ENCODE measurements at places on chromosomes 3 and 15.

GRCh38 chr3:188605905-188606304 is 451.9 kb downstream of the LPP start:
- no peak for DNase-seq

DNA sequence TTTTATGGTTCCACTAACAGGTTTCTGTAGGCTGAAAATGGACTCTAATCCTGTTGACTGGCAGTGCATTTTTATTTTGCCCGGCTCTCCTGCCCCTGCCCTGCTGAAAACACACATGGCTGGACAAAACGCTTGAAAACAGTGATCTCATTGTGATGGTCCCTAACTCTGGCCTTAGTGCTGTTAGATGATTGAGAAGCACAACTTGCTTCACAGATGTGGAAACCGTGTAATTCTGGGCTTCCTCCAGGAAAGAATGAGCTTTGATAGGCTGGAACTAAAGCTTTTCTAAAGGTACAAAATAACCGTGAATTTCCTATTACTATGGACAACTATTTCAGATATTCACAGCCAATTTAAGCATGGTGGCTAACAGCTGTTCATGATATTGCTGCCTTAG is 121.4 kb downstream of the VGLL3 start:
- DNase-seq, result no peak

DNA sequence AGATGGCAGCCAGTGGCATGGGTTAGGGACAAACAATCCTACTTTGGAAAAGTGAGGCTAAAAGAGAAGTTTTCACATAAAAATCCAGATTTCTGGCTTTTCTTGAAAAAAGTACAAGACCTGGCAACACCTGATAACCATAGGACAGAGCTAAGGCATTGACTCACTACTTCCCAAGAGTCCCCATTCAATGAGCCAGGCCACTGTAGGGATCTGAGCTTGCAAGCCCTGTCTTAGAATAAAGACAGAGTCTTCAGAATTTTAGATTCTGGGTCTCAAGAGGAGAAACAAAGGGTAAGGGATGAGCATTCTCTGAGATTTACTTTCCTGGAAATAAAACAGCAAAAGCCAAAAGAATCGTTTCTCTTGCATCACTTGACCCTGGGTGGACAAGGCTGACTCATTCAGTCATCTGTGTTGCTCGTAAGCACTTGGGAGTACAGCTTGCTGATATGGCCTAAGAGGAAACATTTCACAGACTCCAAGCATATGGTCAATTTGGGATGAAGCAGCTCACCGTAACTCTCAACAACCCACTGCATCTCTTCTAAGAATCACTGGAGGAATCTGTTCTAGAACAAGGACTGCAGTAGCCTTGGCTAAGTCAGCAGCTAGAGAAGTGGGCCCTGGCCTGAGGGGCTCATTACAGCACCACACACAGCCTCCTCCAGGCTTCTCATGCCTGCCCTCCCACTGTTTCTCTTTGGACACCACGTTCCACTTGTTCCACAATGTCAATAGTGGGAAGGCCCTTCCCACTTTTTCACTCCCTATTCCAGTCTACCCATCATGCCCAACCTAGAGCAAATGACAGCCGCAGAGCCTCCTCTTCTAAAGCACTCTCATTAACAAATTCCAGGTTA is 86.2 kb downstream of the RFTN1 start:
- DNase-seq, result no peak

- DNase-seq, result no peak
These were observed 9.3 kb downstream of the WWTR1 start for GRCh38 chr3:149648525-149648924.

DNA sequence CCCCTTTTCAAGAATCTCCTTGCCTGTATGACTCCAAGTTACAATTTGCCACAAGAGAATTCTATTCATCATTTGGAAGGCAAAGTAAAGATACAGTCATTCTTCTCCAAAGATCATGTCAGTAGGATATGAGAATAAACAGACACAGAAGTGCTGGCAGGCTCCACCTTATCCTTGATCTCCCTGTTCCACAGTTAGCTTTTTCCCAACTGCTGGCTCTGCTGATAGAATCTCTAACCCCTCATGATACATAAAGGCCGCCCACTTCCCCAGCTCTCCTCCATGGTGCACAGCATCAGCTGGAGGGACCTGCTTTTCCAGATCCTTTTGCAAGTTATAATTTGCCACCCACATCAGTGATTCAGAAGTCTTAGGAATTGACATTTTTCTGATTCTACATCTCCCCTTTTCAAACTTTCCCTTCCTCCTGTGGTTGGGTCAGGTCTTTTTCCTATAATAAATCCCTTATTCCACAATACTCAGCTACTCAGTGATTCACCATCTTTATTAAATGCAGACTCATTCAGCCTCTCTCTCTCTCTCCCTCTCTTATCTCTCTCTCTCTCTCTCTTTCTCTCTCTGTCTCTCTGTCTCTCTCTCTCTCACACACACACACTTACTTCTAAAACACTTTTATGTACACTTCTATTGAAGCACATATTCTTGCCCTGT is 465.4 kb downstream of the GBE1 start:
- no peak for DNase-seq

DNA sequence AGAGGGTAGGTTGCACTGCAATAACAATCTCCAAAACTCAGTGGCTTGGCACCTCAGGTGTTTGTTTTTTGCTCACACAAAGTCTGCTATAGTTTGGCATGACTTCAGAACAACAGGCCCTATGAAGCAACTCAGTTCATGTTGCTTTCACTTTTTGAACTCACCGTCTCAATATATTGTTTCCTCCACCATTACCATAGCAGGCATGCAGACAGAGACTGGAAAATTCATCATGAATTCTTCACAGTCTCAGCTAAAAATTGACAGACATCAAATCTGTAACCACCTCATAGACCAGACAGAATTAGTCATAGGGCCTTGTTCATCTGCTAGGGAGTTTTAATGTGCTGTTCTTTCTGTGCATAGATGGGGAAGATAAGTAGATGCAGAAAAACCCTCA is 161.4 kb upstream of the POU1F1 start:
- no peak for DNase-seq

GRCh38 chr3:126835472-126836219 is 131.6 kb downstream of the CHCHD6 start:
- DNase-seq, result no peak

DNA sequence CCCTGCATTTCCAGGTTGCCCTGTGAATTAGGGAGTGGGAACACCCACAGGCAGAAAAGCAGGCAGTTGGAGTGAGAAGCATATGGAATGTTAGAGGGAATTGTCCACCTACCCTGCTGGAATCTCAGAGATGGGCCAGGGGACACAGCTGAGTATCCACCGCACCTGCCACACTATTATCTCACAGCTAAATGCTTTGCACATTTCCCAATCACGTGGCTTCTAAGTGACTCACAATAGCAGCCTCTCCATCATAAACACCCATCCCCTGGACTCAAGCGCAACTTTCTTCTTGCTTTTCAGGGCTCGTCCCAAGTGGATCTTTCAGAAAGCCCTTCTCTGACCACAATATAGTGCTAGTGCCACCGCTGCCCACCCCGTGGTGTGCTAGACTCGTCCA is 389.0 kb upstream of the LMCD1 start:
- no peak for DNase-seq

DNA sequence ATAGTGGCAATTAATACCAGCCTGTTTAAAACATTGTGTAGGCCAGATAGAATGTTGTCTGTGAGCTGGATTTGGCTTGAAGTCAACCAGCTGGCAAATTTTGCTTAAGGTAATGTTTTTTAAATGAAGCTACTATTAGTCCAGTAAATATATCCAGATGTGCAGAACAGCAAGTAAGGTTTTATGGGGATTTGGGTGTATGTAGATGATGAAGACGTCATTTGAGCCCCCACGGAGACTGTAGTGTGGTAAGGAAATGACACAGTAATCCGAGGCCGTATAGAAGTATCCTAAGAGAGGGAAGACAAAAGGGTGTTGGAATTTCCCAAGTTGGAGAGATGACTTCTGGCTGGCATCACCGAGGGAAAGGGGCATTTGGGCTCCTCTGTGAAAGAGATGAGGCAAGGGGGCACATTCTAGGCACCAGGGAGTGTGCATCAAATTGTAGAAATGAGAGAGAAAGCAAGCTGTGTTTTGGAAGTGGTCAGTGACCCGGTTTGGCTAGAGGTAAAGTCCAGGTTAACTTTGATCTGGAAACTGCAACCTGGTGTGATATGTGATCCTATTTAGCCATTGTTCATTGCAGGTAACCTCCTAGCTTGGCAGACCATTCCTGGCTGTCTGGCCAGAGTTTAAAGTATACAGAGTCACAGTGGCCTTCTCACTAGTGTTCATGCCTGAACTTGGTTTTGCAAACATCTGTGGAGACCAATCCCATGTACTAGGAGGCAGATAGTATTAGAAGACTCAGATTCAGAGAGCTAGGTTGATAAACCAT is 104.2 kb downstream of the ITPR1 start:
- DNase-seq, result no peak

DNA sequence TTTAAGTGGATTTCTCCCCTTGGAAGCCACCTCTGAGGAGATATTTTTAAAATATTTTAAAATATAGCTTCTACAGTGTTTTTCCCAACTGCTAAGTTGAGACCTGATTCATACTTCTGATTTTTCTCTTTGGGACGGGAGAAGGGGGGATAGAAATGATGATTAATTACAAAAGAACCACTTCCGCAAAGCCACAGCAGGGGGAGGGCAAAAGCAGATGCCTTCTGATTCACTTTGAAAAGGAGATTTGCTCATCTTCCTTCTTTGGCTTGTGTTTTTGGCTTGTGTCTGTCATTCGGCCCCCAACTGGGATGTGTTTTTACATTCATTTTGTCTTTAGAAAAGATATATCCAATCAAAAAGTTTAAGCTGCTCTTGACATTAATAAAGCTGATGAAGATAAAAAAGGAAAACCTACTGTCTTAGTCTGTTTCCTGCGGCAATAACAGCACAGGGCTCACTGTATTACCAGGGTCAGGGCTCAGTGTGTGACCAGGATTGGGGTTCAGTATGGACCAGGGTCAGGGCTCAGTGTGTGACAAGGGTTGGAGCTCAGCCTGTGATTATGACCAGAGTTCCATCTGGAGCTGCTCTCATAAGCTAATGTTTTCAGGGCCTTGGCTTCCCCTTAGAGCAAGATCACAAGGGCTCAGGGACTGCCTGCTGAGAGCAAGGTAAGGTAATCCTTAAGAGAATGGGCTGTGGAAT is 223.2 kb downstream of the MTHFS start:
- no peak for DNase-seq

- no peak for DNase-seq
These were observed 50.2 kb downstream of the AKAP13 start for GRCh38 chr15:85430406-85431204.

DNA sequence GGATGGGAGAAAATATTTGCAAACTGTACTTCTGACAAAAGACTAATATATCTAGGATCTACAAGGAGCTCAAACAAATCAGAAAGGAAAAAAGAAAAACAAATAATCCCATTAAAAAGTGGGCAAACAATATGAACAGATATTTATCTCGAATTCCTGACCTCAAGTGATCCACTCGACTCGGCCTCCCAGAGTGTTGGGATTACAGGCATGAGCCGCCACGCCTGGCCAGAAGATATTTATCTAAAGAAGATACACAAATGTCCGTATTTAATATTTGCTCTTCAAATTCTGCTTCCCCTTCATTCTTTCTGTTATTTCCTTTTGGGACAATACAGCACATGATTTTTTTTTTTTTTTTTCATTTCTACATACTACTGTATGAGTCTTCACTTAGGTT is 151.7 kb upstream of the GRM7 start:
- DNase-seq, result no peak

DNA sequence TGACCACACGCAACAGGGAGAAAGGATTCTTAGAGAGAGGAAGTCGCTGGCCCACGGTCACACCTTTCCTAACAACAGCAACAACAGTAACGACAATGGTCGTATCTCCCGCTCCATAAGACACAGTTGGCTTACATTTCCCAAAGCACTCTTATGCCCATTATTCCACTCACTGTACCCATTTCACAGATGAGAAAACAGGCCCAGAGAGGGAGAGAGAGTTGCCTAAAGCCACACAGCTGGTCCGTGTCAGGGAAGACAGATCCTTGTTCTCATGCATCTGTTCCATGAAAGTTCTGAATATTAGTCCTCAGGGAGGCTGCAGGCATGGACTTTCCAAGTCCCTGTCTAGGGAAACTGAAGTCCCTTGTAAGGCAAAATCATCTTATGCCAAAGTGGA is 42.0 kb upstream of the ATP2B2 start:
- no peak for DNase-seq

DNA sequence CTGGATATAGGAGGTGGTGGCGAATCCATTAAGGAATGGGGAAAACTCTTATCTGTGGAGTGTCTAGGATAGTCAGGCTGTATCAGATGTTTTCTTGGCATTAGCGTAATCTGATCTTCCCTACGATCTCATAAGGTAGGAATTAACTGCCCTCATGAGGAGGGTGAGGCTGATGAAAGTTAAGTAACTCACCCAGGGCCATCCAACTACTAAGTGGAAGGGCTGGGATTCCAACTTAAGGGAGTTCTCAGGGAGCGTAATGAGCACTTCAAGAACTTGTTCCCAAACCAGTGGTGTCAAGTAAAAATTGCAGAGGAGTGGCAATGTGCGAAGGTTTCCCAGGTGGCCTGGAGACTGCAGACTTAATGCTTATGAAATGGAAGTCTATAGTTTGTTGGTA is 55.9 kb upstream of the OSBPL11 start:
- DNase-seq, result no peak

DNA sequence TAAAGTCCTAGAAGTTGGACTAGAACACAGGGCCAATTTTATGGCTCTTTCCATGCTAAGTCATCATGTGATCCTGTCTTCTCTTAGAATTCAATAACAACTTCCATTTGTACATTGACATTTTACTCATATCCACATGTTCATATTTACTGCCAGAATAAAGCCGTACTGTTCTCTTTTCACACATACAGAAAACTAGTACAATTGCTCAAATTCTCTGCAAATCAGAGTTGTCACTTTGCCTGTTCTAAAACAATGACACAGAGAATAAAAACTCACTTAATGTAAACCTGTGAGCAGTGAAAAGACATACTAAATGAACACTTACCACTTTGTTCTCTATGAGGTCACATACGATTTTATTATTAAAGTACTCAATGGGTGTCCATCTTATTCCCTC is 3.5 kb downstream of the LDHAL6B start:
- no peak for DNase-seq

- DNase-seq, result no peak
These were observed 43.0 kb upstream of the ATP2C1 start for GRCh38 chr3:130850843-130851242.

DNA sequence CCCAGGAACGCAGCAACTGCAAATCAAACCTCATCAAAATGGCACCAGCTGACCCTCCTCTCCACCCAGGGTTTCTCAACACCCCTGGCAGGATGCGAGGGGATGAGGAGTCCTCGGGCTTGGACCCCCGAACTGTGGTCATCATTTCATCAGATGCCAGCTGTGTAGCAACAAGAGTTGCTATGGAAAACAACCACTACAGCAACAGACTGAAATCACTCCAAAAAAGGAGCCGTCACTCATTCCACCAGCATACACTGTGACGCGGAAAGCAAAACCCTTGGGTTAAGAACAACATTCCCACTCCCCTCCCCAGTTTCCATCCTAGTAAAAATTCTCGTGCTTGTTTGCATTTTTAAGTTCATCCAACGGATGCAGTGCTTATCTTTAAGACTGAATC is 40.1 kb downstream of the VGLL4 start:
- DNase-seq, result no peak

All from stimulated activated CD4-positive, alpha-beta T cell treated with anti-CD3 and anti-CD28 coated beads, TNF-alpha, amount 100 ng/mL, for 48 hours (primary cell).